ENCODE measurements at places on chromosomes 4 and X.

- no peak for DNase-seq
Observed at GRCh38 chr4:168551211-168551610, 54.4 kb downstream of the PALLD start.

GRCh38 chr4:127920521-127920920 is 39.8 kb downstream of the PLK4 start:
- DNase-seq = no peak

GRCh38 chr4:111303806-111304205 is 680.9 kb upstream of the PITX2 start:
- DNase-seq = no peak

DNA sequence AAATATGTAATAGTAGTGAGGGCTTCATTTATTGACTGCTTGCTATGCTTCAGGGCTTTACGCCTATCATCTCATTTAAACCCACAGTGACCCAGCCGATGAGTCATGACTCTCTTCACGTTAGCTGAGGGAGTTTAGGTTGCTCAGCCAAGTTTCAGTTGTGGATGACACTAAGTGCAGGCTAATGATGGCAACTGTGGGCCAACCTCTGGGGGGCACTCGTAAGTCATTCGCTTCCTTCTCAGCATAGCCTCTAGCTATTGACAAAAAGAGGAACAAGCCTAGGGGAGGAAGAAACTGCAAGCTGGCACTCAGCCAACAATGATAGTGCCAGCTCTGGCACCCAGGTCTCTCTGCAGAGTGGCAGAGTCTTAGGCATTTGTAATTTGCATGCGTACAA is 325.0 kb downstream of the ARHGAP10 start:
- DNase-seq = no peak

DNA sequence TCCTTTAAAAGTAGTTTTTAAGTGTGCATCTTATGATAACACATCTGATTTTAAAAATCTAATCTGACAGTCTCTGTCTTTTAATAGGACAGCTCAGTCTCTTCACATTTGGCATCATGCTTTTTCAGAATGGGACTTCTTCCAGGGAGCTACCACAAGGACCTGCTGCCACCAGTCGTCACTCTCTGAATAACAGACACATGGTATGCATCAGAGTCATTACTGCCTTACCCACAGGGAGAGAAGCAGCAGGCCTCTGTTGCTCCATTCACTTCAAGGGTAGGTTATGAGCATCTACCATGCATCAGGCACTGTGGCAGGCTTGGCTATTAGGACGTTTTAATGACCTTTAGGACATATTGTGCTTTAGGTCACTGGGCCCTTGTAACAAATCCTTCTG is 50.0 kb upstream of the AFAP1 start:
- DNase-seq = no peak

- no peak for DNase-seq
Observed at GRCh38 chr4:89489338-89489771, 181.8 kb upstream of the GPRIN3 start.

DNA sequence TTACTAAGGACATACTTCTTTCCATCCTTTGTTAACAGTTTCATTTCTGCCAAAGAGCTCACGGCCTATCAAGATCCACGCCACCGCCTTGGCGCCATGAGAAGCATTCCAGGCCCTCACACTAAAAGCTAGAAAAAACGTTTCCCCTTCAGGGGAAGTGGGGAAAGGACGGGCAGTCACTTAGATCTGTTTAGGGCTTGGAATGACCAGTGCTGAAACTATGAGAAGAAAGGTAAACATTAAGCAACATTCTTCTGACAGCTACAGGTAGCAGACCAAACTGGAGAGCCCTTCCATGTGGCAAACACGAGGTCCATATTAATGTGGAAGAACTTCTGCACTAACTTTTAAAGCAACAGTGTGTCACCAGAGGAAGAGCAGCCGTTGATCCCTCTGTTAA is 146.7 kb downstream of the SH3KBP1 start:
- no peak for DNase-seq

- DNase-seq = no peak
Observed at GRCh38 chrX:68634649-68635227, 12.7 kb upstream of the STARD8 start.

DNA sequence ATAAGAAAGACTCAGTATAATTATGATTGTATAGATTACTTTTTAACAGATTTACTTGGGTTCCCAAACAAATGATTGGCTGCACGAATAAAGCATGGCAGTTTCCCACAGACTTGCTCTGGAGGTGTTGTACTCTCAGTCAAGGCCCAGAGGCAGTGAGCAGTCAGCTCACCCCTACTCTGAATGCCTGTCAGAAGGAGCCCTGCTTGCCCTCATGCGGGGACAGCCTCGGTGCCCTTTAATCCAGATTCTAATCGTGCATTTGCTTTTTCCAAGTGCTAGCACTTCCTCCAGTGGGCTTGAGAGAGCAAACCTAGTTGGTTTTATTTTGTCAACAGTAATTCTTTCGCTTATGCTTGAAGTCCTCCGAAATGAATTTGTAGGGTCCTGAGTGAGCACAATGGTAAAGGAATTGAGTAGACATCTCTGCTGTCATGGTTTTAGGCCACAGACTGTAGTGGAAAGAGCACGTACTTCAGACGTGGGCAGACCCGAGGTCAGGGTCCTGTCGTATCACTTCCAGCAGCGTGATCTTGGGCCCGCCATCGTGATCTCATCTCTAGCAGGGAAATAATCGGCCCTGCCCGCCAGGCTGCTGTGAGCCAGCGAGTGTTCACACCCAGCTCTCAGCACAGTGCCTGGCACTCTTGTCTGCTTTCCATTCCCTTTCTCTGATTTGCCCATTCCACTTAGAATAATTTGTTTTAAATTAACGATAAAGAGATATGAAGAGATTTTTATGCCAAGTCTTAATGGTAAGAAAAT is 48.3 kb downstream of the GRK4 start:
- DNase-seq = no peak

DNA sequence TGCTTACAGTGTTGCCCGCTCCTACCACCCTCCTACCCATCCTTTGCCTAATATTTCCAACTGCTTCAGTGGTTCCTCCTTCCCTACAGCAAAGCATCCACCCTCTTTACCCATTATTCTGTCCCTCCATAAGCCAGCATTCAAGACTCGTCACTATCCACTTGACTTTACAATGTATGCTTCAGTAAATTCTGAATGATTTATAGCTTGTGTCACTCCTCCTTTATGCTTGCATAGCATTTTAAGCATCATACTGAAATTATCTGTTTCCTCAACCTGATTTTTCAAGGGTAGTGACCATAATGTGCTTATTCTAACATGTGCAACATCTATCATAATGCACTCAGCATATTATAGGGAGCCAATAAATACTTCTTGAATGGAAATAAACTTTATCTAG is 365.5 kb downstream of the RAB28 start:
- no peak for DNase-seq

DNA sequence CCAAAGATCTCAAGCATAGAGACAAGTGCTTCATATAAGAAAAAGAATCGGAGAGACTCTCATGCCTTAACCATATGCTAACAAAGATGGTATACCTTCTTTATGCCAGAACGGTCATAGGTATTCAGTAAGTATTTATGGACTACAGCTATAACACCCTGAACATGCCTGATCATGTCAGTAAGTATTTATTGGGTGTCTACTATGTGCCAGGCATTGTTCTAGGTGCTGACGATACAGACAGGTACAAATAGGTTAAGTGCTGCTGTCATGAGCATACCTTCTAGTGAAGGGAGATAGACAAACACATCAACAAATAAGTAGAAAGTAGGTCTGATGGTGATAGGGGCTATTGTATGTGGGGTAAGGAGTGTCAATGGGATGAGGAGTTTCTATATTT is 9.5 kb upstream of the MID1 start:
- no peak for DNase-seq

Measured in stimulated activated CD4-positive, alpha-beta T cell treated with anti-CD3 and anti-CD28 coated beads, Interleukin-1b, Interleukin-23, amount 100 ng/mL, for 1 hour (primary cell).